ENCODE measurements at places on chromosomes 11 and 22.

DNA sequence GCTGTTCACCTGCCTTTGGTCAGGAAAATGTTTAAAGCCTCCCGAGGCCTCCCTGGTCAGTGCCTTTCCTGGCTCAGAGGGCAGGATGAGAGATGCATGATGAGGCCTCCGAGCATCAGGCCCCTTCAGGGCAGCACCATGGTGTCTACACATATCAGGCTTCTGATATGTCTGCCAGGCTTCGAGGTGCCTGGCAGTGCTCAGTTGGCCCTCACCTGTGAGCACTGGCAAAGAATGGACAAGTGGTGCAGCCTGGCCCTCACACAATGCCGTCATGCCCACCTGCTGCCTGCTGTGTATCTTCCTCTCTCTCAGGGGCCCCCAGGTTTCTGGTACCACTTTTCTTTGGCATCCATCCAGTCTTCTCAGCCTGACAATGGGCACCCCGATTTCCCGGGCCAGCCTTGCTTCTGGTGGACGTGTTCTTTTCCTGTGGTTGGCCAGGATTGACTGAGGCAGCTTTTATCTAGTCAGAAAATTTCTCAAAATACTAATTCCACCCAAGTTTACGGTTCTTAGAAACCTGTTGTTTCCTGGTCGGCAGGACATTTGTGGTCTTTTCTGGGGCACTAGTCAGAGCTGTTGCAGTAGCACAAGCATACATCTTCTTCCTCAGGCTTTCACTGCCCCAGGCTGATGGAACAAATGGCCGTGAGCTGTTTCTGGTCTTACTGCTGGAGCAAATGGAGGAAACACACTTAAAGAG lies 76.8 kb upstream of the SUSD2 start:
- DNase-seq: no peak

DNA sequence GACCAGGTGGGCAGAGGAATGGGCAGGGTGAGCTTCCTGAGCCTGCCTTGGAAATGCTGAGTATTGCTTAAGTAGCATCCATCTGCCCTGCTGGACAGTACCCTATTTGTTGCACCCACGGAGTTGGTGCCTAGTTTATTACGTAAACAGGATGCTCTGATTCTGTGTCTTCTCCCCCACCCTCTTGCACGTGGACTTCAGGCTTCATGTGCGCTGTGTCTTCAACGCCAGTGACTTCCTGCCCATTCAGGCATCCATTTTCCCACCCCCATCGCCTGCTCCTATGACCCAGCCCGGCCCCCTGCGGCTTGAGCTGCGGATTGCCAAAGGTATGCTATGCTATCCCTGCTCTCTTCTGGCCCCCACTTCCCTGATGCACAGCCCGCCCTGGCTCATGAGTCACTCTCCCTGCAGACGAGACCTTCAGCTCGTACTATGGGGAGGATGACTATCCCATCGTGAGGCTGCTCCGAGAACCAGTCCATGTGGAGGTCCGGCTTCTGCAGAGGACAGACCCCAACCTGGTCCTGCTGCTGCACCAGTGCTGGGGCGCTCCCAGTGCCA lies 5.7 kb downstream of the ZP1 start:
- DNase-seq: no peak

DNA sequence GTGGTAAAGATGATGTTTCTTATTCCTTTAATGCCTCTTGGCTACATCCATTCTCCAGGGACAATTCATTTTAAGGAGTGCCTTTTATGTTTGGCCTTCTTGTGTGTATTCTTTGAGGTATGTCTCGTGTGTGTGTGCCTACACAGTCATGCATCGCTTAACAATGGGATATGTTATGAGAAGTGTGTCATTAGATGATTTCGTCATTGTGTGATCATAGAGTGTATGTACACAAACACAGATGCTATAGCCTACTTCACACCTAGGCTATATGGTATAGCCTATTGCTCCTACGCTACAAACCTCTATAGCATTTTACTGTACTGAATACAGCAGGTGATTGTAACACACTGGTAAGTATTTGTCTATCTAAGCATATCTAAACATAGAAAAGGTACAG lies 23.0 kb downstream of the ZNF202 start:
- no peak for DNase-seq

- DNase-seq: no peak
These were observed 47.1 kb upstream of the OPCML start for GRCh38 chr11:133579165-133580031.

- DNase-seq: no peak
These were observed 63.7 kb downstream of the PTPRJ start for GRCh38 chr11:48043991-48044512.

GRCh38 chr11:10540546-10540914 lies 457 bp downstream of the RNF141 start:
- no peak for DNase-seq
